ENCODE measurements at places on chromosomes 13 and 19. TPM values are rescaled to one million over a fixed set of nuclear protein-coding genes. Genes with fewer than 3 reads are reported as not detected.

Gene CGB8
- 0.50 TPM for total RNA-seq

- H3K27ac ChIP-seq: no peak overlapping the region
- H3K4me1 ChIP-seq: peaks cover 4% of the 10 kb centered on the region
- no peaks in the 10 kb centered on the region for H3K27me3 ChIP-seq
- no peak overlapping the region for H3K4me3 ChIP-seq
- no peaks in the 10 kb centered on the region for H3K36me3 ChIP-seq
Observed at GRCh38 chr13:108984251-108984920, 355.0 kb downstream of the MYO16 start.

DNA sequence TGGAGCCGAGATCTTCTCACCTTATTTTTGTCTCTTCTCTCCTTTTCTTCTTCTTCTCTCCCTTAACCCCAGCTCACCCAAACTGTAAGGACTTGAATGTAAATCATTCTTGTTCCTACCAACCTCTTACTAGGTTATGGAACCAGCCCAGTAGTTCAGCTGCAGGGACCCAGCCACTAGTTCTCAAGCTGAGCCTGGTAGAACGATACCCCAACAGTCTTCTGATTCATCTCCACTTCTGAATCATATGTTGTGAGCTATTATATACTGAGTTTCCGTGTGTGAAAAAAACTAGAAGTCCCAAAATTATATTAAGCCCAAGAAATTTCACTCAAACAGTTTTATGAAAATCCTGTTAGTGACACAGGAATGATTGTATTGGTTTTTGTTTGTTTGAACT is 67.7 kb downstream of the DCT start:
- H3K27me3 ChIP-seq: no peaks in the 10 kb centered on the region
- no peak overlapping the region for H3K4me3 ChIP-seq
- H3K4me1 ChIP-seq: peaks cover 11% of the 10 kb centered on the region
- DNase-seq: no peak

DNA sequence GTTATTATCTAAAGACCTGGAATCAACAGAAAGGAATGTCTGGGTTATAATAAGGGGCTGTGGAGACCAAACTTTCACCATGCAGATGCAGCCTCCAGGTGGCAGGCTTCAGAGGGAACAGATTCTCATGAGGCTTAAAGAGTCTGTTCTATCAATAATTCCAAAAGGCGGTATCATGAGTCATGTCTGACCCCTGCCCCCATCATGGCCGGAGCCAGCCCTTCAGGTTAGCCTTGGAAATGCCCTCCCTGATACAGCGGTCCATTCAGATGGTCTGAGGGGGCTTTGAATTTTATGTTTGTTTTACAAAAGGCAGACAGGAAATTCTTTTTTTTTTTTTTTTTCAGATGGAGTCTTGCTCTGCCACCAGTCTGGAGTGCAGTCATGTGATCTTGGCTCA is 21.7 kb upstream of the LAMP1 start:
- peaks cover 22% of the 10 kb centered on the region for H3K4me1 ChIP-seq
- peak; percentile 71 for DNase-seq
- H3K36me3 ChIP-seq: no peaks in the 10 kb centered on the region
- peak overlapping the region; percentile 94 for H3K27ac ChIP-seq
- H3K4me3 ChIP-seq: no peak overlapping the region

GRCh38 chr19:52584736-52585440 is 14.8 kb downstream of the ZNF701 start:
- H3K4me3 ChIP-seq: no peak overlapping the region
- H3K27ac ChIP-seq: no peak overlapping the region
- no peaks in the 10 kb centered on the region for H3K4me1 ChIP-seq
